ENCODE measurements at places on chromosomes 3 and 15.

- no peak for ATAC-seq
Observed at GRCh38 chr3:193481436-193481835, 73.3 kb downstream of the ATP13A4 start.

DNA sequence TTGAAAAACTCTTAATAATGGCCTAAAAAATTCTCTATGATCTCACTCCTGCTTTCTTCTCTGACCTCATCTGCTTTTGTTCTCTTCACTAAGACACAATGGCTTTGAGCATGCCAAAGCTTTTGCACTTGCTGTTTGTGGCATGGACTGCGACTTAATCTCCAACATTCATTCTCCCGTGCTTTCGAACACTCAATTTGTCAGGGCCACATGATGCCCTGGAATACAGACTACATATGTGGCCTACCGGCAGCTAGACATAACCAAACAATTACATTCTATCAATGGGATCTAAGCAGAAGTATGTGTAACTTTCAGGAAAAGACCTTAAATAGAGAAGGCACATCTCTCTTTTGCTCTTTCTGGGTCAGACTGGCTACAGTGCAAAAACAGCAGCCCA, 506.5 kb downstream of the MAGI1 start:
- no peak for ATAC-seq

DNA sequence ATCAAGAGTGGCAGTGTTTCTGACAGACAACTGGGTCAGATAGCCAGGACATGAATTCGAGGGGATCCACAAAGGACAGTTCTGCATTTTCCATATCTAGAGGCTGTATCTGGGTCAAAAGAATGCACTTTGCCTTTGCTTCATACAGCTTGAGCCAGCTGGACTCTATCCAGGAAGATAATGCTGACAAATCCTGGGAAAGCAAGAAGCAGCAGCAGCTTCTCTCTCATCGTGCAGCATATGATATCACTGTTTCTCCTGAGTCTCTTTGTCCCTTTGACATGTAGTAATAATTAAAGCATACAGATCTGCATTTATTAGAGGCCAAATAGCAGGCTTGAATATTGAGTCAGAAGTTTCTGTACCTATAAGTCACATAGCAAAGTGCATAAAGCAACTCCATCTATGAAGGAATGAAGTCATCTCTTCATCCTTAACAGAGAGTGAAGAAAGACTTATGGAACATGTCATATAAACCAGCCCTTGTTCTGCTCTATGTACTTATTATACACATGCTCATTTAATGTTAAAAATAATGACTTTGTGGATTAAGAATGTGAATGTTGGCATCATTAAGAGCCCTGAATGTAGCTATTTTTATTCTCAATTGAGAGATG, 236.8 kb upstream of the GBE1 start:
- no peak for ATAC-seq

DNA sequence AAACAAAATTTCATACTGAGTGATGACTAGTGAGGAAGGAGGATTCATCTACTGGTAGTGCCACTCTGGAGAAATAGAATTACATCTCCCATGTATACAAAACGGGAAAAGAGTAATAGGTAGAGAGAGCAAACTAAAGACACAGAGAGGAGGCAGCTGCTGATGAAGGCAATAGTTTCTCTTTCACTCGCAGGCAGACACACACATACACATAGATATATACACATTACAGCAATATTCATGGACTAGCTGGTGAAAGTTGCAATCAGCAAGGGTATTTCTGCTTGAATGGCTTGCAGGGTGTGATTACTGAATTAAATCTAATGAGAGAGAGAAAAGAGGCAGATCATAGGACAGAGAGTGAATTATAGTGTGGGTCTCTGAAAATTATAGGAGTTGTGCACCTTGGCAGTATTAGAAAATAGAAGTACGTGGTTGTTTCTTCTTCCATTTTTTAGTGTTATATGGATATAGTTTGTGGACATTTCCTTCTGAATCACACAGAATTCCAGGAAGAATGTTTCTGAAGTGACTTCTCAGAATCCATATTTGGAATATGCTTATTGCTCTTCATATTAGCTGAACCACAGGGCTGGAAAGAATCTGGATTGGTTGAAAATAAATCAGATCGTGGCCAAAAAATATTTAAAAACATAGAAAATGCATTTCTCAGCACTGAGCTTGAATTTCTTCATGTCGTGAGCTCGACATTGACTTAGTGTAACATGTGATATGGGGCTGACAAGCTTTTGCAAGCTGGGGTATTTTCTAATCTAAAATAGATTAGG, 991.2 kb downstream of the TUSC7 start:
- ATAC-seq: no peak

DNA sequence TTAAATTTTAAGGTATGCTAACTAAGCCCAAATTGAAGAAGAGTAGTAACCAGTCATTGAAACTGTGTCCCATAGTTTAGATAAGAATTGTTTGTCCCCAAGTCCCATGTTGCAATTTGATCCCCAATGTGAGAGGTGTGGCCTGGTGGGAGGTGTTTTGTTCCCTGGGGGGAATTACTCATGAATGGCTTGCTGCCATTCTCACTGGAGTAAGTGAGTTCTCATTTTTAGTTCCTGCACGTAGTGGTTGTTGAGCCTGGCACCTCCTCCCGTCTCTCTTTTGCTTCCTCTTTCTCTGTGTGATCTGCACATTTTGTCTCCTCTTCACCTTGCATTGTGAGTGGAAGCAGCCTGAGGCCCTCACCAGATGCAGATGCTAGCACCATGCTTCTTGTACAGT, 1271.0 kb downstream of the NSUN3 start:
- ATAC-seq: no peak

DNA sequence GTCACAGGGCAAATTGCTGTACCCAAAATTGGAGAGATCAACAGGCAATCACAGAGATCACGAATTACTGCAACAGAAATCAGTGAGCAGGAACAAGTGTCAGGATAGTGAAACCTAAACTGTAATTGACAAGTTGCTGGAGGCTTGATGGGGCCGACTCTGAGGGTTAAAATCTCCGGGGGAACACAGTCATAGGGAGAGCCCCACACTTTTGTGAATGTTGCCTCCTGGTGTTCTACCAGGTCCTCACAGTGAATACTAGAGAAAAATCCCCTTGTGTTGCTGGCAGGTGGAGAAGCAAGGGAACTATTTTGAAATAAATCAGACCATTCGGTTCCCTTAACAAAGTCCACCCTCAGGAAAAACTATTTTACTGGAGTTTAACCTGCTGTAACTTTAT, 697.5 kb upstream of the CBLB start:
- peak; percentile 78 for ATAC-seq

- ATAC-seq: no peak
Observed at GRCh38 chr3:51535146-51536019, 3.1 kb upstream of the RAD54L2 start.

DNA sequence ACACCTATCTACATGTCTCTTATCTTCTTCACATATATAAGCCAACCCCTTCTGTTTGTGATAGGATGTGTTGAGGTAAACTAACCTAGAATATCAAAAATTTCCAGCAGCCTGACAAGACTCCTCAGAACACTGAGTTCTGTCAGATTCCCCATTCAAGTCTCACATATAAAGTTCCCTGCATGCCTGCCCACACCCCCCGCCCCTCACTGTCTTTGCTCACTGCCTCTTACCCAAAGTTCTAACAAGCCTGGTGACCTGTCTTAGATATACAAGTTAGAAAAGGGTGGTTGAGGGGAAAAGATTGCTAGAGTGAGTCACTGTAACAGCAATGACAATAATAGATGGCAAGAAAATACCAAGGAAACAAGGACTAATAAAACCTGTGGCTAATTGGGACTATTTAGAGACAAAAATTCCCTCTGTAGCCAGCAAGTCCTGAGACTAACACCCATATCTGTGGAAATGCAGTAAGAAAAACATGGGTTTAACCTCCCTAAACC, 40.1 kb downstream of the FBXO22 start:
- ATAC-seq: no peak

DNA sequence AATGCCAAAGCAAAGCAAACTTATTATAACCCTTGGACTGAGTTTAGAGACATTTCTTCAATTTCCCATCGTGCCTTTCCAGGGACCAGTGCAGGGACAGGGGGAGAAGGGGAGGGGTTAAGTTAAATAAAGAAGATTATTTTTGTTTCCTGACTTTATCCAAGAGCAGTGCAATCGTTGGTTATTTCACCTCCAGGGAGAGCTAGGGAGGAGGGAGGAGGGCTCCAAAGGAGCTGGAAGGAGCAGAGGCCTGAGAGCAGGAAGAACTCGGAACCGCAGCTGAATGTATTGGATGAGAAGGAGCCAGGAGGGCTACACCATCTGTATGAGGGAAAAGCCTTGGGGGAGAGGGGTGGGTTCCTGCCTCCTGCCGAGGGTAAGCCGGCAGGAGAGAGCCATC, 20.7 kb downstream of the HAPLN3 start:
- ATAC-seq: no peak

- ATAC-seq: no peak
Observed at GRCh38 chr3:37114251-37115145, 59.9 kb downstream of the LRRFIP2 start.

- ATAC-seq: no peak
Observed at GRCh38 chr3:12300137-12300536, 11.3 kb downstream of the PPARG start.

DNA sequence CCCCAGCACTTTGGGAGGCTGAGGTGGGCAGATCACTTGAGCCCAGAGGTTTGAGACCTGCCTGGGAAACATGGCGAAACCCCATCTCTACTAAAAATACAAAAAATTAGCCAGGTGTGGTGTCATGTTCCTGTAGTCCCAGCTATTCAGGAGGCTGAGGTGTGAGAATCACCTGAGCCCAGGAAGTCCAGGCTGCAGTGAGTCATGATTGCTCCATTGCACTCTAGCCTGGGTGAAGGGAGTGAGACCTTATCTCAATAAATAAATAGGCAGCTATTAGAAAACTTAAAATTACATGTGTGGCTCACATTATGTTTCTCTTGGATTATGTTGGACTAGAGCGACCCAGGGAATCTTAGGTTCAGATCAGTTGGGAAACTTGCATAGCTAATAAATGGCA, 69.7 kb downstream of the RPLP1 start:
- no peak for ATAC-seq

GRCh38 chr3:186418671-186419145, 56.7 kb upstream of the DGKG start:
- ATAC-seq: no peak

GRCh38 chr15:77346245-77347036, 73.5 kb downstream of the PEAK1 start:
- ATAC-seq: no peak

DNA sequence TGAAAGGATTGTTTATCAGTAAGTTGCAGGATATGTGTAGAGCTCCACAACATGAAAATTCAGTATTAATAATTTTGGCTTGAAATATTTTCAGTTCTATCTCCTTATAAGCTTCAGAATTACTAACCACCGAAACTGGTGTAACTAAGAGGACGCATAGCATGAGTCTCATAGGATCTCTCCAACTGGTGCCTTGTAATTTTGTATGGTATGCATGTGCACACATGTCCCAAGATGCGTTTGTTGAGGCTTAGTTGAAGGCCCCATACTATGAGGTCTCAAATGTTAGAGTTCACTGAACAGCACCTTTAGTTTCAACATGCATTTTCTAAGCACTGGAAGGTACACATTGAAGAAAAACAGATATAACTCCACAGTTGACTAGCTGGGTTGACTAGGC, 195.4 kb downstream of the TP63 start:
- no peak for ATAC-seq

- peak; percentile 91 for ATAC-seq
Observed at GRCh38 chr3:191328962-191329653, at the start of gene CCDC50. Gene CCDC50 (plus strand): TSS chr3:191329394. CDS start chr3:191329675, 281 bp downstream.

- no peak for ATAC-seq
Observed at GRCh38 chr3:75768303-75769017, 16.9 kb downstream of the ZNF717 start.

GRCh38 chr15:74368121-74368520, 675 bp upstream of the CYP11A1 start:
- ATAC-seq: no peak

DNA sequence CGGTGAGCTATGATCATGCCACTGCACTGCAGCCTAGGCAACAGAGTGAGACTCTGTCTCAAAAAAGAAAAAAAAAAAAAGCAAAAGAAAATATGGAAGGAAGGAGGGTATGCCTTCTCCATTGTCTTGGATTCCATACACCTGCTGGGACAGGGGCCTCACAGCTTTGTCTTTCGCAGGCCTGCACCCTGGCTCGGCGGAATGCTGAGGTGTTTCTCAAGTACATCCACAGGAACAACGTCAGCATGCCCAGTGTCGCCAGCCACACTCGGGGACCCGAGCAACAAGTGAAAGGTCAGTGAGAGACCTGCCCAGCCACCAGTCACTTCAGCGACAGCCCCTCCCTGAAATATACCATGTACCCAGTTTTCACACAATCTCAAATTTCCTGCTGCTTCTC, 288.5 kb upstream of the UMPS start:
- no peak for ATAC-seq

DNA sequence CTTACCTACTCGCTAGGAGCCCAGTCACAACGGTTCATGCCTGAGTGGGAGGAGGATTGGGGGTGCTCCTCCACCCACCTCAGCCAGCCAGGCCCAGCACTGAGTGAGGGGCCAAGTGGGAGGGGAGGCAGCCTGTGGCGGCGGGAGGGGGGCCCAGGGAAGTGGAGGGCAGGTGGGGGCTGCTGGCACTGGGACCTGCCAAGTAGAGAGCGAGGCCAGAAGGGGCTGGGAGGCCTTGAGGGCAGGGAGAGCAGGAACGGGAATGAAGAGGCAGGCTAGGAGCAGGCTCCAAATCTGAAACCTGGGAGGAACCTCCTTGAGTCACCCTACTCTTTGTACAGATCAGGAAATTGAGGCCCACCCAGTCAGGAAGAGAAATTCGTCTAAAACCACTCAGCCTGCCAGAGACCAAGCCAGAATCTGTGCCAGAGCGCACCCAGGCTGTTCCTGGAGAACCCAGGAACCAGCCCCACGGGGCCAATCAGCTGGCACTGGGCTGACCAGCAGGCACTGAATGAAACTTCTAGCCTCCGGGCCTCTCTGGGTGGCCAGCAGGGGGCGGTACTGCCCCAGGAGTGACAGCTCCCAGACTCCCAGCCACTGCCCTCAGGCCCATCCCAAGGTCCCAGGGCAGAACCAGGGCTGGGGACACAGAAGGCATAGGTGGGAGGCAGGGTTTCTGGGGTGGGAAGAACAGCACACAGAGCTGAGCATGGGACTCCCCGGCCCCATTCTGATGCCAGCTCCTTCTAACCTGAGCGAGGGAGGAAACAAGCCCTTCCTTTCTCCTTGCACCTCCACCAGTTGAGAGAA, 14.8 kb upstream of the CYP11A1 start:
- peak; percentile 26 for ATAC-seq

DNA sequence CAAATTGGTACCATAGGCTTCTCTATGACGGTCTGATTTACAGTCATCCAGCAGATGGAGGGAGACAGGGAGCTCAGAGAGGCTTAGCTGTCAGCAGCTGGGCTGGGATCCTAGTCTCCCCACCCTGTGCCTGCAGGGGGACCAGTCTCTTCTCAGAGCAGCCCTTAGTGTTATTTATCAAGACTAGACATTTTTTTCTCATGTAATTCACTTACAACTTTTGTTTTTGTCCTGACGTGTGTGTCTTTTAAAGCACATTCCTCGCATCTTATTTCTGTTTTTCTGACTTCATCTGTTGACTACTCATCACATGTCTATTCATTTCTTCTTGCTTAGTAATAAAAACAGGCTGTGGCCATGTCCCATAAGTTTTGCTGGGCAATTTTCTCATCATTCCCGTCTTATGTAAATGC, 116.1 kb downstream of the KLF13 start:
- ATAC-seq: no peak

- no peak for ATAC-seq
Observed at GRCh38 chr3:71185733-71186455, 397.6 kb downstream of the FOXP1 start.

GRCh38 chr3:38487323-38487722, 8.8 kb upstream of the EXOG start:
- ATAC-seq: peak; percentile 81

GRCh38 chr3:17584066-17584465, 158.4 kb downstream of the TBC1D5 start:
- ATAC-seq: no peak
